ENCODE measurements at places on chromosomes 11 and 22.

DNA sequence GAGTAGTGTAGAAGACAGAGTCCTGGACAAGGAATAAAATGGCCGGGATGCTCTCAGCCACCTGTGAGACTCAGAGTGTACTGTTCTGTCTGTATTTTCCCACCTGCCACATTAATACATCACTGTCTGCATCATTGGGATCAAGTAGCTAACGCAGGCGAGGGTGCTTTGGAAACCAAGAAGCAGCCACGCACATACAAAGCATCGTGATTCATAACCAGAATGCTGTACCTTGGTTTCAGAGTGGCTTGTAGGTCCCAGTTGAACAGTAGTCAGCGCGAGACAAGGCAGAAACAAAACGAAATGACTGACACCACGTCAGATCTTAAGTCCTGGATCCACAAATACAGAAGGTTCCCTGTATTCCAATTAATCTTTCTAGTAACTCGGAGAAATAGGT lies 198.3 kb downstream of the GRIK4 start:
- DNase-seq: no peak

GRCh38 chr22:20644071-20644642 lies 129.8 kb upstream of the SERPIND1 start:
- no peak for DNase-seq

GRCh38 chr22:17093081-17093480 lies 8.3 kb downstream of the IL17RA start:
- no peak for DNase-seq

DNA sequence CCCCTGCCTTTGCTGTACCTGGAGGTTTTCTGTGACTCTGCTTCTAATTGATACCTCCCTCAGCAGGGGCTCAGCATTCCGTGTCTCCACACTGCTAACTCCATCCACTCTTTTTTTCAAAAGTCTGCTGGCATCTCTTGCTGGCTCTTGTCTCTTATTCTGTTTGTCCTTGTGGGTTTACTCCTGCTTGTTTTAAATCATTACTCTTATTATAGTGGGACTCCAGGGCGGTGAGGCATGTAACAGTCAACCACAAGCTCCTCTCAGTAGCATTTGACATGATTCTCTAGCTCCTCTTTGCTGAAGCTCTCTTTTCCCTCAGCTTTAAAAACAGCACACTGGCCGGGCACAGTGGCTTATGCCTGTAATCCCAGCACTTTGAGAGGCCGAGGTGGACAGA lies 260.2 kb upstream of the NARS2 start:
- no peak for DNase-seq

DNA sequence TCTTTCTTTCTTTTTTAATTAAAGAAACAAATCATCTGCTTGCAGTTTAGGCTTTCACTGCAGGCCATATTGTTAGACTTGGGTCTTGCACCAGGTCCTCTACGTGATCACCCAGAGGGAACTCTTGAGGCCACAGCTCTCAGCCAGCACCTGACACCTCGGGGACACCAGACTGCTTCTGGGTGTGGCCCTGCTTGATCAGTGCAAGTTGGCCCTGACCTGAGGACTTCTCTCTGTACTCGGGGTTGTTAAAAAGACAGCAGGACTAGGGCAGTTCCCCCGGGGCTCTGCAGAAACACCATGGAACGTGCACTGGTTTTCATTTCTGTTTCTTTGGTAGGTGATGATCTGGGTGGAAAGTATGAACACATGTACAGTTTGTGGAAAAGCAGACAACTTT lies 51.2 kb upstream of the MYO18B start:
- no peak for DNase-seq

DNA sequence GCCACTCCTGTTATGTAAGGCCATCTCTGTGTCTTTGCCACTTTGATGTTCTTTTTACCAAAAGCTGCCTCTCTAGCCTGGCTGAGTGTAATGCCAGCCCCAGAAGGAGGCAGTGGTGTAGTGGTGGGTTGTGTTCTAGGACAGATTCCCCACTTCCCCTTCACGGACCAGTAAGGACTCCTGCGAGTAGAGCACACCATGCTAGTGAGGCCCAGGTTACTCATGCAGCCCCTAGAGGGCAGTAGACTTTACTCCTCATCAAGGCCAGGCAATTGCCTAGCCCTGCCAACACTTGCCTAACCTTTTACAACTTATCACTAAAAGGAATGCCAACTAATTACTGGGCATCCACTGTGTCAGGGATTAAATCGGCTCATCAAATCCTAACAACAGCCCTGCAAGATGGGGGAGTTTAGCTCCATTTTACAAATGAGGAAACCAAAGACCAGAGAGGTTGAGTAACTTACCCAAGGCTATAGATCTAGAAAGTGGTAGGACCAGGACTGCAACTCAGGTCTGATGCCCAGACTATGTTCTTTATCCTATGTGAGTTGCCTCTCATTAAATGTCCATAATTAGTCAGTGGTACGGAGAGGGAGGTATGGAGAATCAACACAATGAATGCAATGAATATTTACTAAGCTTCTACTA lies 75.3 kb downstream of the APIP start:
- peak; percentile 17 for DNase-seq

GRCh38 chr11:31763296-31763695 lies 47.8 kb downstream of the PAX6 start:
- DNase-seq: no peak

DNA sequence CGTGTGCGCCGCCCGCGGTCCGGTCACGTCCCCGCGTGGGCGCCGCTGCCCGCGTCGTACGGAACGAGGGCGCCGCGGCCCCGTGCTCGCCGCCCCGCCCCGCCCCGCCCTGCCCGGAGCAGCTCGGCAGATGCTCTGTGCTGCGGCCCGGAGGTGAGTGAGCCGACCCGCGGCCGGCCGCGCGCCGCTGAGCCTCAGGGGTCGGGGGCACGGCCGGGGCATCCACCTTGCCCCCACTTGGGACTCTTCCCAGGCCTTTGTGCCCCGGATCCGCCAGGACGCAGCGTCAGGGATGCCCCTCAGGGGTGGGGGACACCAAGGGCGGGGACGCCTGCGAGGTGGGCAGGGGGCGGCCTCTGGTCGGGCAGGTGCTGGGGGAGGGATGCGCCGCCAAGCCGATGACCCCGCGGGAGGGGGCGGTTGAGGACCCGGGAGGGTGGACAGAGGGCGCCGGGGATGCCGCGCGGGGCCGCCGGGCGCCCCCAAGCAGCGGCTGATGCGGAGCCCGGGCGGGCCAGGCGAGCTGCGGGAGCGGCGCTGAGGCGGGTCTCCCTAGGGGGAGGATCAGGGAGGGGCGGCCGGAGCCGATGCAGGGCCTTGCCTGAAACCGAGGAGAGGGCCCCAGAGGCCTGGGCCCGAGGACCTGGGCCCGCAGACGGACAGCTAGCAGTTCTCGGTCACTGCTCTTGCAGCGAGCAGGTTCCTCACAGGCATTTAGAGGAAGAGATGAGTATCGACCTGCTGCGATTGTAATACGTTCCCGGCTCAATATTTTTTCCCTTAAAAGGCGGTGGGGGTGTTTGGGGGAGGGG lies at the start of gene GNAZ:
Gene GNAZ, plus strand, starts transcription at position 102 of the 812 bp plus-strand sequence. CDS start 25,177 bp downstream, outside the sequence.
- peak; percentile 59 for DNase-seq

DNA sequence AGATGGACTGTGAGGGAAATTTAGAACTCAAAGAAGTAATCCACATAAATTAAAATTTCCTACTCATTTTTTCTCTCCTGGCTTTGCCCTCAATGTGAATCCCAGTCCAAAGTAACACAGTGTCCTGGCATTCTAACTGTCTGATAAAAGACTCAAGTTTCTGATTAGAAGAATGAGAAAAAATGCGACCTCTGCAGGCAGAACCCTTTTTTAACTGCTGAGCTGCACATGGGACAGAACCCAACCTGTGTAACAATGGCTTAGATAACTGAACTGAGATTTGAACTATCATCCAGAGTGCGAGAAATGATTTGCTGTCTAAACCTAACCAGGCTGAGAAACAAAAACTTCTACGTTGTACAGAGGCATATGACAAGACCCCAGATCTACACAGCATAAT lies 385.6 kb upstream of the LRRC4C start:
- DNase-seq: no peak

DNA sequence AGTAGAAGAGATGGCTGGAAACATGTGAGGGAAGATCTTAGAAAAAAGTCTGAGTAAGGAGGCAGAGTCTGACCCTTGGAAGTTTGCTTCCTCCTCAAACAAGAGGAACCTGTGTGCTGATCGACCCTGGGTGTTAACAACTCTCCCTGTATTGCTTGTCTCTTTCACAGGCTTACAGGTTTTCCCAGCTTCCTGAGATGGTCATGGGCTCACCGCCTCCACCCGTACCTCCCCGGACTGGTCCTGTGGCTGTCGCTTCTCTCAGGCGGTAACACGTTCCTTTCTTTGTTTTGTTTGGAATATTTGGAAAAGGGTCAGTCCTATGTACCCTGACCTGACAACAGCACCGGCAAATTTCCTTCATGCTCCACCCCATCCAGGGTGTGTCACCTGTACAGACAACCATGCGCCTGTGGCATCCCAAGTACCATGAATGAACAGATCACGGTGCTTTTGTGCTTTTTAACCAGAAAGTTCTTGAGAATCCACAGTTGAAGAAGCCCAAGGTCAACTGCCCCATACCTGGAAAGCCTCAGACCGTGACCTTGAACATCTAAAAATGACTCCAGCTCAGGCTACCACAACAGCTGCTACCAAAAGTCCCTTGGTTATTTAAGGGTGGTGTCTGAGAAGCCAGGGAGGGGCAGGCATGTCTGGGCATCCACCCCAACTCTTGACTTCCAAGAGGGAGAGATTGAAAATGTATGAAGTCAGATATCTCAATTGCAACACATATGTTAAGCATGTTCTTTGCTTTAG lies 44.6 kb downstream of the C11orf91 start:
- DNase-seq: no peak

DNA sequence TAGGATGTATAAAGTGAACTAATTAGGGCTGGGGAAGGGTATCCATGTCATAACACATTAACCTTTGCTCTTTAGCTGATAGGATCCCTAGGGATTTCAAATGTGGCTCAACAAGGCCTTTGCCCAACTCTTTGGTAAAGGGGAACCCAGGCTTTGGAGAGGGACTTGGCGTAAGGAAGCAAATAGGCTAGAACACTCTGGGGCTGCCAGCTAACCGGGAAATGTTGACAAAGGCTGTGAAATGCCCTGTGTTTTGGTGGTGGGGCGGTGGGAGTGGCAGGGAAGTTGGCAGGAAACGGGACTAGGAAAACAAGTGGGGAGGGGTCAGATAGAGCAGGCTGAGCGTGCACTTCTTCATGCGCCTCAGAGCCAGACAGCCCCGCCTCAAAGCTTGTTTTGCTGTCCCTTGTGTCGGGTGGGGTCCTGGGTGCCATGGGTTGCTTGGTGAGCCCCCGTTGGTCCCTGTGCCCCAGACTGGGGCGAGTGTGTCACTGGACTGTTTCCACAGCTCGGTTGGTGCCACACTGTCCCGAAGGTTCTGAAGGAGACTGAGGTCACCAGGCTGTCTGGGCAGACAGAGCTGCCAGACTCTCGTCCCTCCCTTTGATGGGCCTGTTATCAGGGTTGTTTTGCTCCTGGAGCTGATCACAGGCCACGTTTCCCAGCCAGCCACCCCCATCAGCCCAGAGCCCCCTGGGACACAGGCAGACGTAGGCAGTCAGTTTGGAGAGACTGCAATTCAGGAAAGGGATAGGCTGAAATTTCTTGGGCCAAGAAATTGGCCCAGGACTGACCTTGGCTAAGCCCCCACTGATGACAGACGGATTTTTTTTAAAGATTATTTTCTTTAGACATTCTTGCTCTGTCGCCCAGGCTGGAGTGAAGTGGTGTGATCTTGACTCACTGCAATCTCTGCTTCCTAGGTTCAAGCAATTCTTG lies 19.6 kb downstream of the KCTD21 start:
- DNase-seq: no peak

DNA sequence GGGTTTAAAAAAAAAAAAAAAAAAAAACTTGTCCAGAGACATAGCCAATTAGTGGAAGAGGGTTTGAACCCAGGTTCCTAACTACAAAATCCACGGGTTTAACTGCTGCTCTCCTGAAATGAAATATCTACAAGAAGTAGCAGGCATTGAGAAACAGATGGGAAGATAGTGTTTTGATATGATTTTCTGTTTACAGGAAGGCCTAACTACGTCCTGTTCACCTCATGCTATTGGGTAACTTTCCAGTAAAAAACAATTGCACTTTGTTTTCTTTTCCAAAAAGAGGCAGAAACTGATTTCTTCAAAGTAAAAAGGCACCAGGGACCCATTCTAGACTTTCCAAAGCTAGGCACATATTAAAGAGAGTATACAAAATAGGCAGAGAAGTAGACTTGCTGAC lies 5.9 kb upstream of the C11orf91 start:
- no peak for DNase-seq

GRCh38 chr11:45546366-45546765 lies 119.1 kb downstream of the CHST1 start:
- no peak for DNase-seq

DNA sequence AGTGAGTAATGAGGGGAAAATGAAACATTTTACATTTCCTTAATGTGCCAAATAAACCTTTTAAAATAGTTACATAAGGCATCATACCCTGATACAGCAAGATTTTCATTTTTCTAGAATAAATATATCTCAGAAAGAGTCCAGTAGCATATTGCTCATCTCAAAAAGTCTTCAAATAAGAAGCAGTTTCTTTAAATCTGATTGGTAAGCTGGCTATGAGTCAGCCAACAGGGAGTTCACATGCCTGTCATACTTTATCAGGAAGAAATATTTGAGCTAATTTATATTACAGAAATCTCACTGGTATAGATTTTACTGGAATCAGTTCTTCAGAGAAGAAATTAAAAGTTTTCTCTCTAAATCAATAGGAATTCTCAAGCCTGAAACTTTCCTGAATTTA lies 258.1 kb downstream of the C11orf87 start:
- no peak for DNase-seq

DNA sequence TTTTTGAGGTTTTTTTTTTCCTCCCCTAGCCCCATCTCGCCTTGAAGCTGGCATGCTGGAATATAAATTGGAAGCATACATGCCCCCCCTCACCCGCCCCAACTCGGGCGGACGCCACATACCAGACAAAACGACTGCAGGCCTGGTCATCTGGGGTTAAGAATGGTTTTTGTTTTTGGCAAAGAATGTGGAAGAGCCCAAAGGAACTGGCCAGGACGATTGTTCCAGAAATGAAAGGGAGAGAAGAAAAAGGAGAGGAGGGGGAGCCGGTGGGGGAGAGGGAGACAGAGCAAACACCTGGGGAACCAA lies 25.0 kb downstream of the MN1 start:
- no peak for DNase-seq

GRCh38 chr11:86688398-86689179 lies 16.2 kb upstream of the ME3 start:
- no peak for DNase-seq

GRCh38 chr11:131372234-131372962 lies 2.0 kb downstream of the NTM start:
- no peak for DNase-seq

- DNase-seq: no peak
These were observed 9.9 kb downstream of the OSBPL5 start for GRCh38 chr11:3155216-3155615.

- no peak for DNase-seq
These were observed 1030.4 kb upstream of the CNTN5 start for GRCh38 chr11:97990162-97990920.

- DNase-seq: no peak
These were observed 650 bp downstream of the CST6 start for GRCh38 chr11:66012371-66012945.

DNA sequence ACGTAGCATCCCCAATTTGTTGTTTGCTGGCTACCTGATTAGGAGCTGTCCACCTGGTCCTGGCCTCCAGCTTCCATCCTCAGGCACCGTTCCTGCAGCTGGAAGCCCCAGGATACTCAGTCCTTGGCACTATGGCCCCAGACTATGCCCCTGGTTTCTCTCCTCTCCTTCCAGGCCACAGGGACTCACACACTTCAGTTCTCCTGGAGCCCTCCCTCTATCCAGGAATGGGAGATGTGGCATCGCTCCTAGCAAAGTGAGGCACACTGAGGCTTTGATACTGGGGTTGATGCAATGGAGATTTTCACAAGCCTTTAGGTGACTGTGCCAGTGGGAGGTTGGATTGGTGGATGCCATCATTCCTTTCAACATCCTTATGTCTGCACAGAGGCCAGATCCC lies 142.8 kb upstream of the B3GAT1 start:
- DNase-seq: no peak
